ENCODE measurements at places on chromosomes 7 and 10.

- DNase-seq, result no peak
Observed at GRCh38 chr10:71482620-71483019, 85.9 kb downstream of the CDH23 start.

DNA sequence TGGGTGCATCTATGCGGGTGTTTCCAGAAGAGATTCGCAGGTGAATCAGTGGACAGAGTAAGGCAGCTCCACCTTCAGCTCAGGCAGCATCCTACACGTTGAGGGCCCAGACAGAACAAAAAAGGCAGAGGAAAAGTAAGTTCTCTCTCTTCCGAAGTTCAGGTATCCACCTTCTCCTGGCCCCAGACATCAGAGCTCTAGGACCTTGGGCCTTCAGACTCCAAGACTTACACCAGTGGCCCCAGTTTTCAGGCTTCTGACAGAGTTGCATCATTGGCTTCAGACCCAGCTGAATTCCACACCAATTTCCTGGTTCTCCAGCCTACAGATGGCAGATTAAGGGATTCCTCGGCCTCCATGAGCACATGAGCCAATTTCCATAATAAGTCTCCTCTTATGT lies 102.2 kb upstream of the GPR26 start:
- DNase-seq, result no peak

DNA sequence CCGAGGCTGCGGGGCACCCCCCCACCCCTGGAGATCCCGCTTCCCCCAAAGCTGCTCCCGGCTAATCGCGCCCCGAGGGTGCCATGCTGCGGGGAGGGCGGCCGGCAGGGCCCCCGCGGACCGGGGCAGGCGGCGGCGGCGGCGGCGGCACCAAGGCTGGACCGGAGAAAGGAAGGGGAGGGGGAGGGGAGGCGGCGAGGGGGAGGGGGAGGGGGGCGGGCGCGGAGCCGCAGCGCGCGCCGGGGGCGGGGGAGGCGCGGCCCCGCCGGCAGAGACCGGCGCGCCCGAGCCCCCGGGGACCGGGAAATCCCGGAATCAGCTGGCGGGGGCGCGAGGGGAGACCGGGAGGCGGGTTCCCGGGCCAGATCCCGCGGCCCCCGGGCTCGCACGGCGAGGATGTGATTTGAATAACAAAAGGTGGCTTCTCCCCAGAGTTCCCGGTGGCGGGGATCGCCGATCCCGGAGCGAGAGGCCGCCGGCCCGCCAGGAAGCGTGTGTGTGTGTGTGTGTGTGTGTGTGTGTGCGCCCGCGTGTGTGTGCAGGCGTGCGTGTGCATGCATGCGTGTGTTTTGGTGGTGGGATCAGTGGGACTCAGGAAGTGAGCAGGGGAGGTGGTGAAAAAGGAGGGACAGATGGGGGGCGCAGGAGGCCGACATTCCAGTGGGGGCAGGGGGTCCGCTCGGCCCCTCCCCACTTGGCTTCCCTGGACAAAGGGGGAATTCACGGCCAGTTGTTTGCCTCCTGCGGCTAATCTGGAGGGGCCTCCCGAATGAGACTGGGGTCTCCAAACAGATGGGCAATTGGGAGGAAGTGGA lies 99.5 kb downstream of the HIP1 start:
- peak; percentile 5 for DNase-seq

GRCh38 chr10:66378117-66378876 lies 547.5 kb upstream of the LRRTM3 start:
- no peak for DNase-seq

DNA sequence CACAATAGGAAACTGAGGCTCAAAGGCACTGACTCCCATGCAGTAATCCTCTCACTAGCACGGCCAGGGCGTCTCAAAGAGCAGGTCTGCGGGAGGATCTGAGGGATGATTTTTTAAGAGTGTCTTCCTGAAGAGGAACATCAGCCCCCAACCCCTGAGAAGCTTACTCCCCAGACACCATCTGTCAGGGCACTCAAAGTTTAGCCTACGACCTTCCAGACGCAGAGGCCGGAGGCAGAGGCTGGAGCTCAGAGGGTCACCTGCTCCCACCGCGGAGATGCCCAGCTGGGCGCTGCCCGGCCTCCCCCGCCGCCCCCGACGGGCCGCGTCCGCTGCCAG lies 1.7 kb downstream of the ZNF777 start:
- DNase-seq, result no peak

All from activated naive CD4-positive, alpha-beta T cell (primary cell).